ENCODE measurements at places on chromosomes 11 and 22. TPM values are rescaled to one million over a fixed set of nuclear protein-coding genes. Genes with fewer than 3 reads are reported as not detected.

The BET1L gene
- 51.9 TPM for polyA plus RNA-seq

The NRXN2 gene
- 0.01 TPM for polyA plus RNA-seq

The POU2AF2 gene
- polyA plus RNA-seq: not detected

The TRPM5 gene
- polyA plus RNA-seq: not detected

The SLC5A1 gene
- 7.3 TPM for polyA plus RNA-seq

The WNT7B gene
- polyA plus RNA-seq: 0.15 TPM

The KCNJ5 gene
- polyA plus RNA-seq: 1.7 TPM

The SCN4B gene
- 4.5 TPM for polyA plus RNA-seq

The ISX gene
- not detected for polyA plus RNA-seq

The KLHDC7B gene
- 0.01 TPM for polyA plus RNA-seq

The APBB1 gene
- 7.0 TPM for polyA plus RNA-seq

The SMIM35 gene
- not detected for polyA plus RNA-seq

The NXPE2 gene
- polyA plus RNA-seq: 0.05 TPM

The PHF21A gene
- 9.8 TPM for polyA plus RNA-seq

The OR4A16 gene
- polyA plus RNA-seq: not detected

The C22orf42 gene
- not detected for polyA plus RNA-seq

The GLYATL2 gene
- polyA plus RNA-seq: 0.61 TPM

The SLC22A9 gene
- polyA plus RNA-seq: not detected

The PATE2 gene
- polyA plus RNA-seq: not detected

The HBG1 gene
- polyA plus RNA-seq: not detected

The CD3D gene
- polyA plus RNA-seq: not detected

The PAFAH1B2 gene
- 75.2 TPM for polyA plus RNA-seq

The CCDC81 gene
- polyA plus RNA-seq: 0.08 TPM

The CEND1 gene
- polyA plus RNA-seq: not detected

The MMP8 gene
- 0.11 TPM for polyA plus RNA-seq

The CREB3L1 gene
- polyA plus RNA-seq: not detected

The RFPL1 gene
- polyA plus RNA-seq: not detected

The OR51B5 gene
- not detected for polyA plus RNA-seq

The HBG2 gene
- polyA plus RNA-seq: not detected

Measured in mammary epithelial cell (primary cell).